COLO829 (cell line): ENCODE measurements at places on chromosomes 2 and 18.

DNA sequence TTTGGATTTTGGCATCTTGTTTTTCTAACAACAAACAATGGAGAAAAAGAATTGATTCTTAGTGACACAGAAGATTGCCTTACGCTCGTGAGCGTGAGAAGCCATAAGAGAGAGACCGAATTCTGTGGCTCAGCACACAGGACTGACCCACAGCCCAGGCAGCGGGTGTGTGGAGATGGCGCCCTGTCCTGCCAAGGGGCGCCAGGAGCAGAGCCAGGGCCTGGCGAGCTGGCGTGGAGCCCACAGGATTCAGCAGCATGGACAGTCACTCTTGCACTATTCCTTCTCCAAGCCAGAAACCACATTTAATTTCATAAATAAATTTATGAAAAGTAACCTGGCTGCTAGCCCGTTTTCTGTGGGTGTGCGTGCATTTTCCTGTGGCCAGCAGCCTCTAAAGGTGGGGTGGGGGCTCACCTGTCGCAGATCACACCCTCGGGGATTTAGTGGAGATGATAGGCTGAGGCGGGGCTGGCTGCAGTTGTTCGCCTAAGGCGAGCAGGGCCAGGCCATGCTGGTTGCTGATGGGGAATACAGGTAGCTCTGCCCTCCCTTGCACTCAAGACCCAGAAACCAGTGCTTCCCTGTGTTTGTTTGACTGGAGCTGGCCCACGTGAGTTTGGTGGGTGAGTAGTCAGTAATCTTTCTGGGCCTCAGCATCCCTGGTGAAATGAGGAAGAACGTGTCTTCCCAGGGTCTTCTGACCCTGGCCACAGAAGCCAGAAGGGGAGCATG is 46.2 kb downstream of the FAM168B start:
- no peak for DNase-seq

DNA sequence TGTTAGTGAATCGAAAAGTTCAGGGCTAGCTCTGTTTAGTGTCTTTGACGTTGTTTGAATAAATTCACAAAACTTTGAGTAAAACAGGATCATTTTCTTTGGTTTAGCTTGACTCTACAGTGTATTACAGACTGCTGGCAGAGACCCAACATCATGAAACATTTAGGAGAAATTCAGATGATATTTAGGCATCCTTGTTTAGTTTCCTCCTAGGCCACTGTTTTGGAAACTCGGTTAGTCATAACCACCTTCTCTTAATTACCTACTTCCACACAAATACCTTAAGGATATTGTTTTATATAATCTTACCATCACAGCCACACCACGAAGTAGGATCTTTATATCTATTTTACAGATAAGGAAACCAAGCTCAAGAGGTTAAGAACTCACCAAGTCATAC is 7.8 kb downstream of the LIMS1 start:
- DNase-seq, result no peak

DNA sequence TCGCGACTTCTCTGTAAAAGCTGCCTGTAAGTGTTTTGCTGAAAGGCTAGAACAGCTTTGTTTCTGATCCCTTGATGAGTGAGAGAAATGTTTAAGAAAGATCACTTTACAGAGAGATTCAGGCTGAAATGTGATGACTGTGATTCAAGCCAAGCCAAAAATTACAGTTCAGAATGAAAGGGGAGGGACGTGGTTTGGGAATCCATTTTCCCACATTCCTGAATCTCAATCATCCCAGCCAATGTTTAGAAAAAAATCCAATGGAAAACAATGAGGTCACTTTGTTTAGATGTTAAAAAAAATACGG is 416.7 kb downstream of the ARHGAP15 start:
- DNase-seq, result no peak

DNA sequence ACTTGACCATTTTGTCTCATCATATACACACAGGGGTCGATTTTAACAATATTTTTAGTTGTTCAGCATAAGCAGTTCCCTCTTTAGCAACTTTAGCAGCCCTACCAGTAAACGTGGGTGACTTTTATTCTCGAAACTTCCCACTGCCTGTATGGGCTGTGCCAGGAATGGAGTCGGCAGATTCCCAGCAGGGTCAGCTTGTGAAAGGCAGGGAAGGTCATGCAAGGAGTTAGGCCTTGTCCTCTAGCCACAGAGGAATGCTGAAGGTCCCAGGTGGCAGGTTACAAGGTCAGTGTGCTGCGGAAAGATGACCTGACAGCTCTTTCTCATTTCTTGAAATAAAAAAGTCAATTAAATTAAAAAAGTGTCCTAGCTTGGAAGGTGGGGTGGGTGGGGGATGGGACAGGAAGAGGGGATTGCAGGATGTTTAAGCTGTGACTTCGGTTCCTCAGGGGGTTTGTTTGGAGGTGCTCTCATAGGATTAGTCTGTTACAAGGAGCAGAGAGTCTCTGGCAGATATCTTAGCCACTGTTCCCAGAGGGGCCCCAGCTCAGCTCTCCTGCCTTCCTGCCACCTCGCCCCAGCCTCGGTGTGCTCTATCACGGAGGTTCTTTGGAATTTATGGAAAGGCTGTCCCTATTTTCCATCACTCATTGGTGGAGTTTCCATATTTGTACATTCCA is 21.4 kb downstream of the DRC1 start:
- no peak for DNase-seq

GRCh38 chr2:60641811-60642788 is 88.6 kb upstream of the BCL11A start:
- DNase-seq, result peak; percentile 42

GRCh38 chr2:67652679-67653078 is 255.5 kb downstream of the ETAA1 start:
- no peak for DNase-seq

DNA sequence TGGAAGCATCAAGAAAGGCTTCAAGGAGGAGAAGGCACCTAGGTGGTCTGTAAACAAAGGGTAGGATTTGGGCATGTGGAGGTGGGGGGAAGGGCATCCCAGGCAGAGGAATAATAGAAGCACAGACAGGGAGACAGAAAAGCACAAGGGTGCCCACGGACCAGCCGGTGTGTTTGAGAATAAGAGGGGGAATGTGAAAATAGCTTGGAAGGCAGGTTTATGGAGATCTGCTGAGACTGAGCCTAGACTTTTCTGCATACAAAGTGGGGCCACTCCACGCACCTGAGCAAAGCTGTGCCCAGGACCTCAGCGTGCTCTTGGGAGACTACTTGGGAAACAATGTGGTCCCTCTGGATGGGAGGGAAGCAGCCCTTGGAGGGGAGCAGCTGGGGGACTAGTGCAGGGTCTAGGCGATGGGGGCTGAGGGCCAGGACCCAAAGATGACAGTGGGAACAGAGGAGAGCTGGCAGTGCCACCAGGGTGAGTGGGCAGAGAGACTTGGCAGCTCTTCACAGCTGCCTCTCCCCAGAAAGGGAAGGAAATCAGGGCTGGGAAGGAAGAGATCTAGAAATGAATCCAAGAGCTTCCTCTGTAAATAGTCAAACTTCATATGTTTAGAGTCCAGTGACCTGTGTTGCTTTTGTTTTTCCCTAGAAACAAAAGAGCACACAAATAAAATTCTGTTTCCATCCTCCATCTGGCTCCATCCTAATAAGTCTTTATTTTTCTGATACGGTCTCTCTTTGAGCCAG is 110.7 kb upstream of the SMAD7 start:
- DNase-seq, result no peak
